ENCODE measurements at places on chromosomes 1 and 21. TPM values are rescaled to one million over a fixed set of nuclear protein-coding genes. Genes with fewer than 3 reads are reported as not detected.
A peak's percentile ranks its signal among the peaks of the same experiment; 100 is the strongest.

DNA sequence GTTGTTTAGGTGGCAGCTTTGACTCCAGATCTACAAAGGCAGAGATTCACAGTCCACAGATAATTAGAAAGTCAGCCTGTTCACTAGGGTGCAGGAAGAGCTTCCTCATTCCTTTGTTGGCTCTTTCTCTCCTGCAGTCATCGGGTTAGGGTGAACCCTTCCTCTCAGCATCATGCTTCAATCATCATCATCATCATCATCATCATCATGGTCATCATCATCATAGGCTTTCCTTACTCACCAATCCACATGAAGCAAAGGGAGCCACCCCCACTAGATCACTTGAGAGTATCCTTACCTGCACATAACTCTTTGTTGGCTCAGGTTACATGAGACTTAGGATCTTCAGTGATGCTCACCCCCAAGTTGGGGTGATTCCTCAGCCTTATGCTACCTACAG, 19.0 kb downstream of the MPZ start:
- no peak overlapping the region for H3K4me3 ChIP-seq
- H3K27me3 ChIP-seq = no peaks in the 10 kb centered on the region
- no peak for DNase-seq
- no peak overlapping the region for H3K27ac ChIP-seq
- no peaks in the 10 kb centered on the region for H3K36me3 ChIP-seq
- H3K4me1 ChIP-seq = no peaks in the 10 kb centered on the region

DNA sequence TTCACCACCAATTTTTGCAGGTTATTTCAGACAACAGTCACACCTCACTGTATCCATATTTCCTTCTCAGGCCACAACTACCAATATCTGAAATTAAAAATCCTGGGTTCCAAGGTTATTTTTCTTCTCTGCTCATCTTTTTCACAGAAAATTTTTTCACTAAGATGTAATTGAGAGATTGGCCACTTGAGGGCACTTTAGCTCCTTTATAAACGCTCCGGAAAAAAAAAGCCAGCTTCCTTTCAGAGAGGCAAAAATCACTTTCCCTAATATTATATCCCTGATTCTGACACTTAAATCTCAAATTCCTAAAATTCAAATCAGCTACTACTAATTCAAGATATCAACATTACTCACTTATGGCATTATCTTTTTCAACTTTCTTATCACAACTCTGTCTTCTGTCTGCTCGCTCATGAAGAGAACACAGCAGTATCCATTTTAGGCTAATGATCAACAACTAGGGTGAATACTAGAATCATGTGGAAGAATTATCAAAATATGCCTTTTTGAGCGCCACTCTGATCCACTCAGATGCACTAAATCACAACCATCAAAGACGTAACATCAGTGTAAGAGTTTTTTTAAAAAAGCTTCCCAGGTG, 101.4 kb upstream of the RGS1 start:
- no peak overlapping the region for H3K4me3 ChIP-seq
- H3K4me1 ChIP-seq = no peaks in the 10 kb centered on the region
- no peak overlapping the region for H3K27ac ChIP-seq
- no peak for DNase-seq
- no peaks in the 10 kb centered on the region for H3K27me3 ChIP-seq

GRCh38 chr21:25577424-25578055, 29.7 kb downstream of the MRPL39 start:
- H3K27ac ChIP-seq = no peak overlapping the region
- H3K27me3 ChIP-seq = no peaks in the 10 kb centered on the region
- H3K4me1 ChIP-seq = no peaks in the 10 kb centered on the region
- DNase-seq = no peak
- no peak overlapping the region for H3K4me3 ChIP-seq

- no peaks in the 10 kb centered on the region for H3K4me1 ChIP-seq
- no peaks in the 10 kb centered on the region for H3K27me3 ChIP-seq
- no peak for DNase-seq
- H3K4me3 ChIP-seq = no peak overlapping the region
Measured at GRCh38 chr1:193415256-193415655, 228.8 kb upstream of the B3GALT2 start.

DNA sequence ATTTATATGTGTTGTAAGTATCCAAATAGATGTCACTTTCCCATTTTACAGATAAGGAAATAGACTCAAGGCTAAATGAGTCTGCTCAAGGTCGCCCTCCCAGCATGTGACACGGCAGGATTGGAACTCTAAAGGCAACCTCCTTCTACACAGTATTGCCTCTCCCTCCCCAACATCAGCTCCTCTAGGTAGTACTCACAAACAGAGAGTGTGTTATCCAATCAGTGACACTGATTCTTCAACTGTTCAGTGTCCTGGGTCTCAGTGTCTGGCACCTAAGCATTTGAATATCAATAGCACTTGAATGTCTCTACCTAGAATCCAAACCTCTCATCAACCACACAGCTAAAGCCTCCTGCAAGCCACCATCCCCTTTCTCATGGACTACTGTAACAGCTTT, 87.1 kb downstream of the DAB1 start:
- H3K27me3 ChIP-seq = no peaks in the 10 kb centered on the region
- no peaks in the 10 kb centered on the region for H3K36me3 ChIP-seq
- H3K4me3 ChIP-seq = no peak overlapping the region
- DNase-seq = no peak
- H3K4me1 ChIP-seq = no peaks in the 10 kb centered on the region

DNA sequence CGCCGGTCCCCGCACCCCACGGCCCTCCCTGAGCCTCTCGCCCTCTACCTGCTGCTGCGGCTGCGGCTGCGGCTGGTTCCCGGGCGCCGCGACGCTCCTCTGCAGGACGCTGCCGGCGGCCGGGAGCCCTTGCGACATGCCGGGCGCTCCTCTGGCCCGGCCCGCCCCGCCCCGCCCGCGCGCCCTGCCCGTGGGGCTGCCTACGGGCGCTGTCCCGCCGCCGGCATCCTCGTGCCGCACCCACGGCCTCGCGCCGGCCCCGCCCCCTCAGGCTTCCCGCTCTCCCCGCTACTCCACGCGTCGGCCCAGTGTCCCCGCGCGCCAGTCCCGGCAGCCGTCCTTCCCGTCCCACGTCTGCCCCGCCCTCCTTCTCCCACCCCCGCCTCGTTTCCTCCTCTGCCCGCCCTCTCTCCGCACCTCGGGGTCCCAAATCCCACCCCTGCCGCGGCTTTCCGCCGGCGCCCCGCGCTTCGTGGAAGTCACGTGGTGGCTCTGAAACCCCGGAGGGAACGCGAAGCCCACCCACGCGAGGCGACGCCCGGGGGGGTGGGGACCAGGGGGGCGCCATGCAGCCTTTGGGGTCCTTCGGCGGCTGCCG, at the start of gene BATF3:
Gene BATF3, minus strand, starts transcription at position 216 of the 598 bp plus-strand sequence. Its CDS starts 78 bp downstream, at position 138.
- peak; percentile 91 for DNase-seq
- no peak within 1 kb of the TSS for H3K27ac ChIP-seq
- peak within 1 kb of the TSS; percentile 43 for H3K4me3 ChIP-seq
- no peaks in the 10 kb centered on the region for H3K4me1 ChIP-seq
- no peaks in the 10 kb centered on the region for H3K36me3 ChIP-seq
- no peaks in the 10 kb centered on the region for H3K27me3 ChIP-seq

DNA sequence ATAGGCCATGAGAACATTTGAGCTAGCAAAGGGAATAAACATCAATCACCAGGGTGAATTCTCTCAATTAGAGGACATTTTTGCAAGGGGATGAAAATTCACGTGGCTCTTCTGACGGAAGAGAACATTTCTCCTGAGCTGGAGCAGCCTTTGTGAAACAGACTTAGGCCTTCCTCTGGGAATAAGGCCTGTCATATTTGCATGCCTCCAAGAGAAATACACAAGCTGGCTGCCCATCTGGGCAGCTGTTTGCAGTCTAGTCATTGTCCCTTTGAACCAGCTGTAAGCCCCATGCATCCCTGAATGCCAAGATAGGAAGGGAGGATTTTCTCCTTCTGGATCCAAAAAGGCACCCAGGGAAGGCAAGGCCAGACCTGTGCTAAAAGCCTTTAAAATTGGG, 5.5 kb downstream of the LEMD1 start:
- no peak overlapping the region for H3K27ac ChIP-seq
- no peaks in the 10 kb centered on the region for H3K27me3 ChIP-seq
- H3K36me3 ChIP-seq = no peaks in the 10 kb centered on the region
- no peak overlapping the region for H3K4me3 ChIP-seq

DNA sequence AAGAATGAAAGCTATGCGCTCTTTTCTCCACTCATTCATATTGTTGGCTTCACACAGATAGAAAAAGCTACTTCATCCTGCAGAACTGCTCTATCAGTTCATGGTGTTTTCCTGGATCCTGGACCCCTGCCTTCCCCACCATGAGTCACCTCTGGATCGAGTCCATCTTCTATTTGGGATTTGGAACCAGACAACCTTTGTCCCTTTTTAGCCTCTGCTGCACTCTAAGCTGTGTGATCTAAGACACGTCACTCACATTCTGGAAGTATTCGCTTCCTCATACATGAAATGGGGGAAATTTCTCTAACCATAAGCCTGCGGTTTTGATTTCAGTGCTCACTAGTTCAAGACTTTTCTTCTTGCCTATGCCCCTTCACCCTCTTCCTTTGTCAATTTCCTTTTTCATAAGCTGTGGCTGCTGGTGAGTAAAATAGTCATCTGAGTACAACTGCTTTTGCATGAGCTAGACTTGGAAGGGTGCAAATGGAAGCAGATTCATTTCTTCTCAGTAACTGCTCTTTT, 14.1 kb upstream of the DEGS1 start:
- H3K4me3 ChIP-seq = no peak overlapping the region
- H3K4me1 ChIP-seq = no peaks in the 10 kb centered on the region
- no peaks in the 10 kb centered on the region for H3K27me3 ChIP-seq

- no peak overlapping the region for H3K4me3 ChIP-seq
- H3K36me3 ChIP-seq = no peaks in the 10 kb centered on the region
- no peak for DNase-seq
- no peaks in the 10 kb centered on the region for H3K4me1 ChIP-seq
- H3K27ac ChIP-seq = peak overlapping the region; percentile 49
Measured at GRCh38 chr1:58813361-58813760, 29.5 kb upstream of the JUN start.

OR2L13 gene
- not detected for total RNA-seq

FAM110D gene
- total RNA-seq = 15.7 TPM

SKI gene
- 129 TPM for total RNA-seq

PRAMEF1 gene
- not detected for total RNA-seq

PDE4DIP gene
- total RNA-seq = 168 TPM

Measured in aorta (tissue), 5 donors.